Epithelial cell of alveolus of lung (primary cell): ENCODE measurements at places on chromosomes 5 and 9. TPM values are rescaled to one million over a fixed set of nuclear protein-coding genes. Genes with fewer than 3 reads are reported as not detected.

HSD17B3 gene
- total RNA-seq, result not detected in 2 replicates

ZNF484 gene
- total RNA-seq, result 5.2 and 10.3 TPM in 2 replicates

KLHL9 gene
- 25.2 and 30.0 TPM in 2 replicates for total RNA-seq

MYORG gene
- 1.3 and 2.1 TPM in 2 replicates for total RNA-seq

NUP155 gene
- 19.1 and 25.1 TPM in 2 replicates for total RNA-seq

ADGRD2 gene
- not detected in 2 replicates for total RNA-seq

PARP8 gene
- total RNA-seq, result 4.3 and 6.7 TPM in 2 replicates

USP20 gene
- total RNA-seq, result 12.5 and 24.0 TPM in 2 replicates

IL4 gene
- not detected in 2 replicates for total RNA-seq

PHYHD1 gene
- 11.9 and 16.9 TPM in 2 replicates for total RNA-seq

PCDHAC2 gene
- 0.39 TPM in 1 of 2 replicates, not detected in the other for total RNA-seq

TLX3 gene
- not detected in 2 replicates for total RNA-seq

CENPH gene
- total RNA-seq, result 19.5 and 32.6 TPM in 2 replicates

SIT1 gene
- total RNA-seq, result not detected in 2 replicates

SGCD gene
- total RNA-seq, result 3.8 and 7.0 TPM in 2 replicates

SPINK4 gene
- not detected in 2 replicates for total RNA-seq
